Pons (tissue), 1 donor: ENCODE measurements at places on chromosomes 6 and 20.

DNA sequence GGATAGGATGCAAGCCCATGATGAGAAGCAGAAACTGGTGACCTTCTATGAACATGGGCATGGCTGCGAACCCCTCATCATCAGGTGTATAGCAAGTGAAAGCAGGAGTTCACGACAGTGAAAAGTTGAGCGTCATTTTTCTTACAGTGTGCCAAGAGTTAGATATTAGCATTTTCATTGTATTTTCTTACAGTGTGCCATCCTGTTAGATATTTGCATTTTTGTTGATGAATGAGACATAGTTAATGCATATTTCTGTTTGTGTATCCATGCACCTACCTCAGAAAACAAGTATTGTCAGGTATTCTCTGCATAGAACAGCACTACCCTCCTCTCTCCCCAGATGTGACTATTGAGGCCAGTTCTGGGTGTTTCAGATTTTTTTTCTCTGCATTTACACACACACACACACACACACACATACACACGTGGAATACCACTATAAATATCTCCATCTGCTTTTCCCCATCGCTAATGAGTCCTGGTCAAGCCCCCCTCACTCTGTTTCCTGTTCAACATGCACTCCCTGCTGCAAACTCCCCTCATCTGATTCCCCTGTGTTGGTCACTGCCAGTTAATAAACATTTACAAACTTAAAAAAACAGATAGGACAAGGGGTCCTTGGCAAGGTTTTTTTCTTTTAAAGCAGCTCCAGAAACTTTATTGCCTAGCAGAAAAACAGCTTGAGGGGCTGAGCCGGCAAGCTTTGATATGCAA lies 41.7 kb downstream of the PLN start:
- DNase-seq = no peak

- DNase-seq = no peak
Measured at GRCh38 chr20:33147299-33147698, 20.7 kb upstream of the BPIFA2 start.

DNA sequence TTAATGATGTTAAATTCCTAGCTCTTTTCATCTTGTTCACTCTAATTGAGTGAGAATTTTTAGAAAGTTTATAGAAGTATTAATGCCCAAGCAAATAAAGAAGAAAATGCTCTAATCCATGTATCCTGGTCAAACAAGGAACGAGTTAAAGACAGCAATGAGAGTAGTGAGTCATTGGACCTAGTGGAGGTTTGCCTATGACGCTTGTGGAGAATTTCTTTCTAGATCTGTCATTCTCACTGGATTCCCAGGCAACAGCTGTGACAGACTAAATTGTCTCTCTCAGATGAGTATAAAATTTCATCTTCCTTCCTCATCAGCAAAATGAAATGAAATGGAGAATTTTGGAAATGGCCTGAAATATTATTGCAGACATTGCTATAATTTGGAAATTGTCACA lies 127.9 kb downstream of the COL19A1 start:
- no peak for DNase-seq

- no peak for DNase-seq
Measured at GRCh38 chr20:63706852-63707557, 771 bp downstream of the ARFRP1 start.

GRCh38 chr20:9912858-9913434 lies 74.1 kb upstream of the PAK5 start:
- peak; percentile 46 for DNase-seq

- no peak for DNase-seq
Measured at GRCh38 chr6:28567506-28567905, 41.8 kb downstream of the GPX5 start.

- no peak for DNase-seq
Measured at GRCh38 chr6:12955956-12956355, 239.4 kb downstream of the PHACTR1 start.

DNA sequence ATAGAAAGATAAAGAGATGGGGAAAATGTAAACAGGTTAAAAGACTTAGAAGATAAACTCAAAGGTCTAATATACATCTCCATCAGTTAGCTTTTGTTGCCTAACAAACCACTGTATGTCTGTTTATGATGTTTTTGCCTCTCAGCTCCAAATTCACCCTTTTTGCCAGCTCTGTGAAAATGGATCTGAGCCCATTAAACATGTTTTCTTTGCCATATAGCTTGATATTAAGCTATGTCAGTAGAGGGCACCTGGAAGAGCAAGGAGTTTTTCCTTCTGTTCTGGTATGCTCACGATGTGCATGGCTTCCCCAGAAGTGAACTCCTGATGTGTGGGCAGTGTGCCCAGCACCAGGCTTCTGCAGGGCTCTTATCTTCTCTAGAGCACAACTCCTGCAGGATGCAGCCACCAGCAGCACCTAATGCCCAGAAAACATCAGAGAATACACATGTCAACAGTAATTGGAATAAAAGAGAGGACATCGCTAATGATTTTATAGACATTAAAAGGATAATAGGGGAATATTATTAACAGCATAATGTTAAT lies 14.6 kb upstream of the SNX9 start:
- DNase-seq = no peak

DNA sequence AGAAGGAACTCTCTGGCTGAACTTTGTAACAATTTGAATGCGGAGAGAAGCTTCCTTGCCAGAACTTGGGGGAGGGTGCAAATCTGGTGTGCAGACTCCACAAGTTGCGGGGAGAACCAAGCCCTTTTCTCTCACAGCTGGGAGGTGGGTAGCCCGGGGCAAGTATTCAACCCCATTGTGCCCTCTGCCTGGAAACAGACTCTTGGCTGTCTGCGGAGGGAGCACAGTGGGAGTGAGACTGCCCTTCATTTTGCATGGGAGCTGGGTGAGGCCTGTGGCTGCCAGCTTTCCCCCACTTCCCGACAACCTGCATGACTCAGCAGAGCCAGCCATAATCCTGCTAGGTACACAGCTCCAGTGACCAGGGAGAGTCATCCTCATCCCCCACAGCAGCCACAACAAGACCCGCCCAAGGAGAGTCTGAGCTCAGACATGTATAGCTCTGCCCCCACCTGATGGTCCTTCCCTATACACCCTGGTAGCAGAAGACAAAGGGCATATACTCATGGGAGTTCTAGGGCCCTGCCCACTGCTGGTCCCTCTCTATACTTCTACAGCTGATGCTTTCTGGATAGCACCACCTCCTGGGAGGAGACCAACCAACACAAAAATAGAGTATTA lies 29.4 kb upstream of the TPD52L1 start:
- no peak for DNase-seq

DNA sequence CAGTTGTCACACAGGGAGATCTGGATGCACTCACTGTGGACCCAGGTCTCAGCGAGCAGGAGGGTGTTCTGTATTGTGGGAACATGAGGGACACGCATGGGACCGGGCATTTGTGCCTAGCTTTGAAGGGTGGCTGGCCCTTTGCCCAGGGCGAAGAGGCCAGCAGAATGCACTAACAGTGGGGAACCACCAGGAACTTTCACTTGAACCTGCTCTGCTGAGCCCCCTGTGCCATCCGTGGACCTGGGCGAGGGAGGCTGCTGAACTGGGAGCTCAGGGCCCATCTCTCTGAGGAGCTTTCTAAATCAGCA lies 1.2 kb upstream of the ULBP2 start:
- no peak for DNase-seq

- DNase-seq = no peak
Measured at GRCh38 chr20:56234110-56234509, 14.4 kb upstream of the MC3R start.

DNA sequence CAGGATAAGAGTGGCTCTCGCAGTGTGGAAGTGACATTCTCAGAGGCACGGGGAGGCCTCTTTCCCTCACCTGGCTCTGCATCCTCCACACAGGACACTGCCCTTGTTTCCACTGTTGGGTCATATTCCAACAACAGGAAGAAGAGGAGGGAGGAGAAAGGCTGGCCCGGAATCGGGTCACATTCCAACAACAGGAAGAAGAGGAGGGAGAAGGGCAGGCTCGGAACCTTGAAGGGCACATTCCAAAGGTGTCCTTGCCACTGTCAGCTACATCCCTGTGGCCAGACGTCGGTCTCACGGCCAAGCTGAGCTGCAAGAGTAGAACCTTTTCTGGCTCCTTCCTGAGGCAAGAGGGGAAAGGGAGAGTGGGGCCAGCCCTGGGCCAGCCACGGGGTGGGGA lies 25.4 kb downstream of the CHRNA4 start:
- DNase-seq = no peak

DNA sequence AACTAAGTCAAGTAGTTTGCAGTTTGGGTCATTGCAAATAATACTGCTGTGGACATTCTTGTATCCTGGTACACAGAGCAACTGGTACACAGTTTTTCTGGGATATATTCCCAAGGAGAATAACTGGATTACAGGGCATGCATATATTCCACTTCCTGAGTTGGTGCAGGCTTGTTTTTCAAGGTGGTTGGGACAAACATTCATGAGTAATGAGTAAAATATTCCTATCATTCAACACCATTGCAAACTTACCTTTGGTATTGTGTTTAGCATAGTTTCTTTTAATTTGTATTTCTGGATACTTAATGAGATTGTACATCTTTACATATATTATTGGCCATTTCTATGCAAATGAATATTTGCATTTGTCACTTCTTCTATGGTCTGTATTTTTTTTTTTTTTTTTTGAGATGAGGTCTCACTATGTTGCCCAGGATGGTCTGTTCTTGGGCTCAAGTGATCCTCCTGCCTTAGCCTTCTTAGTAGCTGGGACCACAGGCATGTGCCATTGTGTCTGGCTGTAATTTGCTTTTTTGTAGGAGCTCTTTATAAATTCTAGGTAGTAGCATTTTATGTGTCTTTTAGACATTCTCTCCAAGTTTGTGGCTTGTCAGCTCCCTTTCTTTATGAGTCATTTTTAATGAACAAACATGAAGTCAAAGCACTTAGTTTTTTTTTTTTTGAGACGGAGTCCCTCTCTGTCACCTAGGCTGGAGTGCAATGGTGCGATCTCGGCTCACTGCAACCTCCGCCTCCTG lies 158.7 kb downstream of the SOX4 start:
- DNase-seq = no peak

- no peak for DNase-seq
Measured at GRCh38 chr6:26383624-26384417, 913 bp downstream of the BTN2A2 start.

- DNase-seq = peak; percentile 61
Measured at GRCh38 chr20:32439132-32439829, 81.2 kb downstream of the ASXL1 start.

- DNase-seq = no peak
Measured at GRCh38 chr6:71127374-71127773, 161.2 kb upstream of the OGFRL1 start.

GRCh38 chr6:33312361-33313104 lies 1.3 kb downstream of the TAPBP start:
- peak; percentile 58 for DNase-seq
